ENCODE measurements at places on chromosomes 16 and 17.

GRCh38 chr17:57975044-57975443 lies 13.0 kb downstream of the VEZF1 start:
- peak; percentile 34 for DNase-seq

- no peak for DNase-seq
Observed at GRCh38 chr17:3727041-3727440, 3.3 kb downstream of the HASPIN start.

DNA sequence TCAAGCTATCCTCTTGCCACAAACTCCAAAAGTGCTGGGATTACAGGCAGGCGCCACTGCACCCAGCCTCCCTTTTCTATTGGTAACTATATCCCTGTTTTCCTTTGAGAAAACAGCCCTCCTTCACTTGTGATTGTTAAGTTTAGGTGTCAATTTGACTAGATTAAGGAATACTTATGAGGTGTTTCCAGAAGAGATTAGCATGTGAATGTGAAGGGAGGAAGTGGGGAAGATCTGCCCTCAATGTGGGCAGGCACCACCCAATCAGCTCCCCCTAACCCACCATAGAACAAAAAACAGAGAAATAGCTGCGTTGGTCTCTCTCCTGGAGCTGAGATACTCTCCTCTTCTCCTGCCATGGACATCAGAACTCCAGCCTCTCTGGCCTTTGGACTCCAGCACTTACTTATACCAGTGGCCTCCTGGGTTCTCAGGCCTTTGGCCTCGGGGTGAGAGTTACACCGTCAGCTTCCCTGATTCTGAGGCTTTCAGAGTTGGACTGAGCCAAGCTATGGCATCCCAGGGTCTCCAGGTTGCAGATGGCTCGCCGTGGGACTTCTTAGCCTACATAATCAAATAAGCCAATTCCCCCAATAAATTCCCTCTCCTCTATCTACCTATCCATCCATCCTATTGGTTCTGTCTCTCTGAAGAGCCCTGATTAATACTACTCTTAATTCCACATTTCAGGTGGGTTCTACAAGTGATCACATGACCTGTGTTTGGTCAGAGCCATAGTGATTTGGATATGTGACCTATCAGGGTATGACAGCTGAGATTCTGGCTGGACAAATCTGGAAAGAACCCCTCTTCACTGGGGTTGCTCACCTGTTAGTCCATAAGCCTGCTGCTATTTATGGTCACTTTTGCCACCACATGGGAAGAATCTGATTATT lies 12.0 kb upstream of the STAT3 start:
- DNase-seq: no peak

DNA sequence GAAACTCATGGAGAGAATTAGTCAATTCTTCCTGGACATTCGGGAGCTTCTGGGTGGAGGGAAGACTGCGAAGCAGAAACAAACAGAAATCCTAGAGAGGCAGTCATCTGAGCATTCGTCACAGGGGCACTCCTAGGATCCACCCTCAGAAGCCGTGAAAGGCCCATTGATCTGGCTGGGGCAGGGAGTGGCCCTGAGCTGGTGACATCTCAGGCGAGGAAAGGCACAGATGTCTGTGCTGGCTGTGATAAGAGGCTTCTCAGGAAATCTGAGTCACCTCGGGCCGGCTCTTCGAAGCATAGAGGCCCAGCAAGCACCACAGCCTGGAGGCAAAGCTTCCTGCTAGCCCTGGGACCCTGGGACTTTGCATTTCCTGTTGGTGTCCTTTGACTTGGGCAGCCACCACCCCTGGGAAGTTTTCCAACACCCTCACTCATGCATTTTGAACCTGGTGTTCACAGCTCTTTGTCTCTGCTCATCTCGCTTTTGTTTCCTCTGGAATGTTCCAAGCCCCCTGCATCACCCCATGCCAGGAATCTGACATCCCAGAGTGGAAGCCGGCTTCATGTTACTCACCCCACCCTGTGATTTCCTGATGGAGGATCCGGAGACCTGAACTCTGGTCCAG lies 23.3 kb upstream of the CDRT4 start:
- peak; percentile 27 for DNase-seq

GRCh38 chr16:23072084-23072599 lies 77.1 kb downstream of the USP31 start:
- DNase-seq: peak; percentile 71

DNA sequence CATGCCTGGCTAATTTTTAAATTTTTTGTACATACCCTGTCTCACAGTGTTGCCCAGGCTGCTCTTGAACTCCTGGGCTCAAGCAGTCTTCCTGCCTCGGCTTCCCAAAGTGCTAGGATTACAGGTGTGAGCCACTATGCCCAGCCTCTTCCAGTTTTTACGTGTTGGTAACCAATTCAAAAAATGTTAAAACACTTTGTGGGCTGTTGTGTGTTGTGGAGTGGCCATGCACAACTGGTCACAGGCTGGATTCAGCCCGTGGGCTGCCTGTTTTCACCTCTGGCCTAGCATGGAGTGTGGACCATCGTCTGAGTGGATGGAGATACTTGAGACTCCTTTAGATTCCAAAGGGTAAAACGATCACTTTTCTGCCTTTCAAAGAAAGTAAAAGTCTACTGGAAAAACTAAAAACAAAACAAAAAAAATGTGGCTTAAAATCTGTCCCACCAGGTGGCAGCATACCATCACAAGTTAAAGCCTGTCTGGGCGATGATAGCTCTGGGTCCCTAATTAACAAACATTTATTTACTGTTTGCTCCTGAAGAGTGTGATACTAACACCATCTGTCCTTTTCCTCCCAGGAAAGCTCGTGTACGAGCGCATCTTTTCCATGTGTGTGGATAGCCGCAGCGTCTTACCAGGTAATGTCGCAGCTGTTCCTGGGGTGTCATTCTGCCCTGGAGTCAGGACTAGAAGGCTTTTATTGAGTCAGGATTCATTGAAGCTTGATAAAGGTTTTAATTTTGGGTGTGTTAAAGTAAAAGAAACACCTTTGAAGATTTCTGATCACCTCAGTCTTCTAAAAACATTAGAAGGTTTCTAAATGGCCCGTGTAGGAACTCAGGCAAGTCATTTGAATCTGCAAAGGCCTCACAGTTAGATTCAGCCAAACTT lies 45.8 kb downstream of the VPS35L start:
- peak; percentile 13 for DNase-seq
